CD4-positive, alpha-beta T cell treated with Interleukin-17A for 4 hours (primary cell): ENCODE measurements at places on chromosomes 3 and 15.

GRCh38 chr15:95687686-95688085, 642.8 kb upstream of the NR2F2 start:
- DNase-seq = no peak

DNA sequence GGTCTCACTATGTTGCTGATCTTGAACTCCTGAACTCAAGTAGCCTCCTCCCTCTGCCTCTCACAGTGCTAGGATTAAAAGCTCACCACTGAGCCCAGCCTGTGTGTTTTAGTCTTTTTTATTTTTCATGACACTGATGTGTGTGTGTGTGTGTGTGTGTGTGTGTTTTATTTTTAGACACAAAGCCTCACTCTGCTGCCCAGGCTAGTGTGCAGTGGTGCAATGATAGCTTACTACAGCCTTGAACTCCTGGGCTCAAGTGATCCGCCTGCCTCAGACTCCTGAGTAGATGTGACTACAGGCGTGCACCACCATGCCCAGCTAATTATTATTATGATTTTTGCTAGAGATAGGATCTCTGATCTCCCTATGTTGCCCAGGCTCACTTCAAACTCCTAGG, 23.3 kb upstream of the CTSH start:
- DNase-seq = no peak

- no peak for DNase-seq
These were observed 14.9 kb upstream of the CSRNP1 start for GRCh38 chr3:39168156-39168780.

- no peak for DNase-seq
These were observed 14.3 kb downstream of the ZIC4 start for GRCh38 chr3:147391781-147392624.

GRCh38 chr3:194340757-194341400, 10.2 kb downstream of the CPN2 start:
- no peak for DNase-seq
